ENCODE measurements at places on chromosomes 12 and 14.

DNA sequence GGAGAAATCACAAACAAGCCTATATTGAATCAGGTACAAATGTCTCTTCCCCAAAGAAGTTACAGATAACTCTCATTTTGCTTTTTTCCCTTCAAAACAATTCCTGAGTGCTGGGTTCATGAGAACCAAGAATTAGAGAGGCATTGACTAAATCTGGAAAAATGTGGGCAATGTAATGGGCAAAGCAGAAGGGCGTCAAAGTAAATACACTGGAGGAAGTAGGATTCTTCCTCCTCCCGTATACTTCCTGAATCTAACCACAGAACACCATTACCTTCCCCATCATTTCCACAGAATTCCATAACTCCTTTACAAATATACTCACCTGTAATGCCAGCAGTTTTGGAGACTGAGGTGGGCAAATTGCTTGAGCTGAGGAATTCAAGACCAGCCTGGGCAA lies 3.0 kb upstream of the RBMS2 start:
- DNase-seq: no peak

DNA sequence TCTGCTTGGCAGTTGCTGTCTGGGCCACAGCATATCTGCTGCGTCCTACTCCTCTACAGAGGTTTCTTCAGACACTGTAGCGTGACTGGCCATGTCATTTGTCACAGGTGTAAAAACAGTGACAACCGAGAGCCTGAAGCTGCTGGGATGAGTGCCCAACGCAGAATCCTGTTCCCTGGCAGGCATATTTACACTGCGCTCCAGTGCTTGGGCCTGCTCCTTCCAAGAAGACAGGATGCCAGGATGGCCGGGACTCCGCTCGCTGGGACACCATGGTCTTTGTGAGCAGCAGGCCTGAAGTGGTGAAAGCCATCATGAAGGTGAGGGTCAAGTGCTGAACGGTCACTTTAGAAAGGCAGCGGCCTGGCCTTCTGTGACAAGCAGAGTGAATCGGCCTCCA lies 171.4 kb downstream of the EMP1 start:
- DNase-seq: no peak

GRCh38 chr14:71362920-71363584 lies 455.8 kb downstream of the PCNX1 start:
- DNase-seq: no peak

- no peak for DNase-seq
Observed at GRCh38 chr14:98689951-98690350, 582.0 kb downstream of the BCL11B start.
